Large intestine (tissue), 12 donors: ENCODE measurements at places on chromosomes 7 and 10. TPM values are rescaled to one million over a fixed set of nuclear protein-coding genes. Genes with fewer than 3 reads are reported as not detected.

TFR2 gene
- polyA plus RNA-seq, result 2.7 TPM

DNA sequence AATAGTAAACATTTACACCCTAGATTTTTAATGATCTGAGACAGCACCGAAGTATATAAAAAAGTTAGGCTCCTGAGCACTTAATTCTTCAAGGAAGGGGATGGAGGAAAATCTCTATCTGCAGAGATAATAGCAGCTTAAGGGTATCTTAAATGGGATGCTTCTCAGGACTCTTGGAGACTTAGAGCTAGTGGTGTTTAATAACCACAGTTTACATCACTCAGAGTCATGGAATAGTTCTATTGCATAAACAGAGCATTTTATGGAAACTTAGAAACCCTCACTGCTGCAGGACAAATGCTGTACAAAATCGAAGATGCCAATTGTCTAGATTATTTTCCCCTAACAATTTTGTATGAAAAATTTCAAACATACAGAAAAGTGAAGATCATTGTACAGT, 398.9 kb upstream of the GALNT17 start:
- no peak overlapping the region for H3K27ac ChIP-seq
- no peaks in the 10 kb centered on the region for H3K4me1 ChIP-seq
- no peak for DNase-seq
- H3K36me3 ChIP-seq, result no peaks in the 10 kb centered on the region

DNA sequence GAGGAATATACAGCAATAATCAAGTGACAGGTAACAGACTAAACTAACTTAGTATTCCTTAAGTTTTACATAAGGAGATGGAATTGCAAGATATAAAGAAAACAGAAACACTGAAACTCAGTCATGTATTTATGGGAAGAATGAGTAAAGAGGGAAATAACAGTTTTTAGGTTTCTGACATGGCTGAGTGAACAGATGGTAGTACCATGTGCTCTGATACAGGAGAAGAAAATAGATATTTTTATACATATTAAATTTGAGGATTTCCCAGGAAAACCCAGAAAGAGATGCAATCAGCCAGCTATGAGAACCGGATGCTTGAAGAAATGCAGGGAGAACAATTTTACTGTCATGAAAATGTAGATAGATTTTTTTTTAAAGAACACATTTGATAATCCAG, 669.5 kb upstream of the GRM3 start:
- H3K36me3 ChIP-seq, result no peaks in the 10 kb centered on the region
- H3K4me3 ChIP-seq, result no peak overlapping the region
- no peak for DNase-seq
- no peaks in the 10 kb centered on the region for H3K4me1 ChIP-seq
- H3K27ac ChIP-seq, result no peak overlapping the region

AGAP9 gene
- polyA plus RNA-seq, result 59.1 TPM

DNA sequence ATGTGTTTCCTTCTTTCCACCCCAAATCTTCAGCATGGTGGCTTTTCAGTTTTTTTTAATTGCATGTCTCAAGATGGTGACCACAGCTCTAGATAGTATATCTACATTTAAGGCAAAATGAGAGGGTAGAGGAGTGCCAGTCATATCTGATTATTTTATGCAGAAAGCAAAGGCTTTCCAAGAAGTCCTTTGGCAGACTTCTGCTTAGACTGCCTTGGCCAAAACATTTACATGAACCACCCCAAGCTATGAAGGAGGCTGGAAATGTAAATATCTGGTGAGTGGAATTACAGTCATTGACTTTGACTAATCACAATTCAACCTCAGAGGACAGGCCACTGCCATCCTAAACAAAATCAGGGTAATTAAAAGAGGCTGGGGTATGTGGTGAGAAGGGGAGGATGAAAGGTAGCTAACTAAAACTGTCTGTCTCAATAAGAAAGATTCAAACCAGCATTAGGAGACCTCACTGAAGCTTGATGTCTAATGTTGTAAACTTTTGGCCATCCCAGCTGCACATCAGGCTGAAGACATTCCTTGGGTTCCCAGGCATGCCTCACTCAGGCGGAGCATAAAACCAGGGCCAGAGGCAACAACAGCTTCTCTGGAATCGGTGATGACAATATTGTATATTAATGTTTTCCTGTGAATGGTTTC, 53.4 kb downstream of the PPP1R3C start:
- no peak overlapping the region for H3K27ac ChIP-seq
- no peaks in the 10 kb centered on the region for H3K27me3 ChIP-seq
- no peak for DNase-seq

RNF148 gene
- polyA plus RNA-seq, result 0.12 TPM

GRCh38 chr7:28237363-28237762, 56.8 kb upstream of the JAZF1 start:
- no peak overlapping the region for H3K4me3 ChIP-seq
- H3K36me3 ChIP-seq, result no peaks in the 10 kb centered on the region
- H3K4me1 ChIP-seq, result no peaks in the 10 kb centered on the region
- H3K27me3 ChIP-seq, result no peaks in the 10 kb centered on the region
- no peak for DNase-seq

EGFR gene
- polyA plus RNA-seq, result 22.9 TPM

GRCh38 chr10:33808475-33808874, 474.0 kb upstream of the NRP1 start:
- DNase-seq, result no peak
- H3K27me3 ChIP-seq, result no peaks in the 10 kb centered on the region
- H3K27ac ChIP-seq, result no peak overlapping the region
- H3K36me3 ChIP-seq, result no peaks in the 10 kb centered on the region

POM121C gene
- polyA plus RNA-seq, result 38.2 TPM

DNA sequence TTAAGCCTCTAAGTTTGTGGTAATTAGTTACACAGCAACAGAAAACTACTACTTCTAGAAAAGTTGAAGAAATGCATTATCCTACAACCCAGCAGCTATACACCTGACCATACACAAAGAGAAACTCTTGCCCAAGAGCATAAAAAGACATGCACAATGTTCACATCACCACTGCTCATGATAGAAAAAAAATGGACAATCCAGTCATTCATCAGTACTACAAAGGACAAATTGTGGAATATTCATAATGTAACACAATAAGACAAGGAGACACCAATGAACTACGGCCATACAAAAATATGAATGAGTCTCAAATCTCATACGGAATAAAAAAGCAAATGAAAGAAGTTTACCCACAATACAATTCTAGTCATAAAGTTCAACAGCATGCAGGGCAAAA, 87.4 kb downstream of the ZFAND4 start:
- no peaks in the 10 kb centered on the region for H3K27me3 ChIP-seq
- H3K36me3 ChIP-seq, result no peaks in the 10 kb centered on the region

FIS1 gene
- 142 TPM for polyA plus RNA-seq

DNA sequence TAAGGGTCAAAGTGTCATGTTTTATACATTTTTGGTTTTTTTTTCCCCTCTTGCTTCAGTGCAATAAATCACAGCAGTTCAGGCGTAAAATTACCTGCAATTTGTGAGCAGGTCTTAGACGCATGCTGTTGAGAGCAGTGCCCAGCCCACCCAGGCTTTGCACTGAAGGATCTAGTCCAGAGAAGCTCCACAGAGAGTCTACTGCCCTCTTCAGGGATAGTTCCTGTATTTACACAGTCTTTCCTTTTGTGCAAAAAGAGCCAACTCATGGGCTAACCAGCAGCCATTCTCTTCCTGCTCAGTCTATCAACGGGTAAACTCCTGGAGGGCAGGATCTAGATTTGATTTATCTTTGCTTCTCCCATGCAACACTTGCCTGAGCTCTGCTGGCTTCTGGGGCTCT, 82.2 kb upstream of the NAMPT start:
- H3K4me3 ChIP-seq, result no peak overlapping the region
- peaks cover 32% of the 10 kb centered on the region for H3K4me1 ChIP-seq
- H3K36me3 ChIP-seq, result no peaks in the 10 kb centered on the region
- H3K27me3 ChIP-seq, result no peaks in the 10 kb centered on the region
- peak; percentile 37 for DNase-seq

BTBD16 gene
- polyA plus RNA-seq, result 0.79 TPM

SEMA3E gene
- 0.82 TPM for polyA plus RNA-seq

DNA sequence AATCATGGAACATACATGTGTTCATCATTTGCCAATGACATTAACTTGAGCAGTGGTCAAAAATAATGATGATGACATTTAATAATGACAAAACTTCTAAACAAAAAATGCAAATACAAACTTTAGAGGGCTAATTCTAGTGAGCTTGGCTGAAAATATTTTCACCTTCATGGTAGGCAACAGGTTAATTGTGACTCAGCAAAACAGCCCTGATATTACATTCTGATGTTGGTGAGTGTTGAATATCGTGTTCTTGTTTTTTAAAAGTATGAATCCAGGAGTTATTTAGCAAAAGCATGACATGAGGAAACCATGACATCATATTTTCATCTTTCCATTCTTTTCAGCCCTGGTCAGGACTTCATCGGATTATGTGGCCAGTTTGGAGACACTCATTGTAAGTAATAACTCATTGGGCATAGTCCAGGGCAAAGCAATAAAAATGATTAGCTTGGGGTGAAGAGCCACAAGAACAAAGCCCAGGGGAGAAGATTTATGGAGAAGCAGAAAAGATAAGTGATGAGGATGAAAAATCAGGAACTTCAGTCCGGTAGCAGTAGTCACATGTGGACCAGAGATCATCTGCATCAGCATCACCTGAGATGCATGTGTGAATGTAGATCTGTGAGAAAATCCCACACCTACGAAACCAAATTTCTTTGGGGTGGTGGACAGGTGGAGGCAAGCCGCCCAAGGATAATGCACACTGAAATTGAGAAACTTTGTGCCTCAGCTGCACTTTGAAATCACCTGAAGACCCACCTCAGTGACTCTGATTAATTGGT, 46.8 kb upstream of the PRKAR2B start:
- no peaks in the 10 kb centered on the region for H3K27me3 ChIP-seq
- H3K4me3 ChIP-seq, result no peak overlapping the region
- peak; percentile 10 for DNase-seq
- H3K4me1 ChIP-seq, result no peaks in the 10 kb centered on the region
- H3K36me3 ChIP-seq, result no peaks in the 10 kb centered on the region
- H3K27ac ChIP-seq, result no peak overlapping the region

RPS24 gene
- 4,637 TPM for polyA plus RNA-seq

- no peak overlapping the region for H3K27ac ChIP-seq
- DNase-seq, result no peak
- no peak overlapping the region for H3K4me3 ChIP-seq
These were observed 6.6 kb downstream of the CPA1 start for GRCh38 chr7:130386876-130387275.

DNA sequence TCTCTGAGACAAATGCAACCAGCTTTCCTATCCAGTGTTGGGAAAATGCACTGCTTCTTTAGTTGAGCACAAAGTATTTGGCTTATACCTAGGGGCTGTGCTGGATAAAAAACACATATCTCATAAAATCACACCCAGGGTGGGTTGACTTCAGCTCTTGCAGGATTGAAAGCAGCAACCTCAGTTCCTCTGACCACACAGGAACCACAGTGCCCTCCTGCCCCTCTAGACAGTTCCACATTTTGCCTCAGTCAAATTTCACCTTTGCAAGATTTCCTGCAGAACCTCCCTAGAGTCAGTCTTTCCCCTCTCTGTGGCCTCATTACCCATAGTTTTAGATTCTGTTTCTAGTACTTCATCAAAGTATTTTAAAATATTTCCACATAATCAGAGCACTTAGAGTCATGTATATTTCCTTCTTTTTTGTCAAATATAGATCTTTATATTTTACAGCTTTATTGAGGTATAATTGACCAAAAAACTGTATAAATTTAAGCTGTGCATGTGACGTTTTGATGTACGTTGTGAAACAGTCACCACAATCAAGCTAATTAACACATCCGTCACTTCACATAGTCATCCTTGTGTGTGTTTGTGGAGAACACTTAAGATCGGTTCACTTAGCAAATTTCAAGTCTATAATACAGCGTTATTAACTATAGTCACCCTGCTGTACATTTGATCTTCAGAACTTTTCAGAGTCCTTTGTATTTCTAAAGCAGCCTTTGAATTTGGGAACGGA, 37.0 kb upstream of the EGR2 start:
- H3K4me3 ChIP-seq, result no peak overlapping the region
- H3K36me3 ChIP-seq, result no peaks in the 10 kb centered on the region
- no peaks in the 10 kb centered on the region for H3K4me1 ChIP-seq
- no peak for DNase-seq
- no peaks in the 10 kb centered on the region for H3K27me3 ChIP-seq

- peak; percentile 31 for DNase-seq
- peaks cover 37% of the 10 kb centered on the region for H3K27me3 ChIP-seq
- no peak overlapping the region for H3K4me3 ChIP-seq
- peaks cover 19% of the 10 kb centered on the region for H3K4me1 ChIP-seq
- no peaks in the 10 kb centered on the region for H3K36me3 ChIP-seq
These were observed 6.2 kb upstream of the MYL7 start for GRCh38 chr7:44147026-44147991.

DNA sequence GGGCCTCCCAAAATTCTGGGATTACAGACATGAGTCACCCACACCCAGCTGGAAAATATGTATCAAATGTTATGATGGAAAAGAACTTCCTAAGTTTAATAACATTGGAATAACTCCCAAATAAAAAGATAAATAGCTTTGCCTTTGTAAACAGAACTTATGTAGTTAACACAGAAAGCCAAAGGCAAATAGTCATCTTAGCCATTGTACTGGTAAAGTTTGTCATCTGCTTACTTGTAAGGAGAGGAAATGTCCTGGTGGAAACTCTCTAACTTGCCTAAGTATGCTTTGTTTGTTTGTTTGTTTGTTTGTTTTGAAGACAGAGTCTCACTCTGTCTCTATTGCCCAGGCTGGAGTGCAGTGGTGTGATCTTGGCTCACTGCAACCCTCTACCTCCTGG, 23.8 kb upstream of the TPST1 start:
- H3K36me3 ChIP-seq, result no peaks in the 10 kb centered on the region
- DNase-seq, result no peak
- no peaks in the 10 kb centered on the region for H3K27me3 ChIP-seq
- H3K4me1 ChIP-seq, result no peaks in the 10 kb centered on the region
- no peak overlapping the region for H3K27ac ChIP-seq

DNA sequence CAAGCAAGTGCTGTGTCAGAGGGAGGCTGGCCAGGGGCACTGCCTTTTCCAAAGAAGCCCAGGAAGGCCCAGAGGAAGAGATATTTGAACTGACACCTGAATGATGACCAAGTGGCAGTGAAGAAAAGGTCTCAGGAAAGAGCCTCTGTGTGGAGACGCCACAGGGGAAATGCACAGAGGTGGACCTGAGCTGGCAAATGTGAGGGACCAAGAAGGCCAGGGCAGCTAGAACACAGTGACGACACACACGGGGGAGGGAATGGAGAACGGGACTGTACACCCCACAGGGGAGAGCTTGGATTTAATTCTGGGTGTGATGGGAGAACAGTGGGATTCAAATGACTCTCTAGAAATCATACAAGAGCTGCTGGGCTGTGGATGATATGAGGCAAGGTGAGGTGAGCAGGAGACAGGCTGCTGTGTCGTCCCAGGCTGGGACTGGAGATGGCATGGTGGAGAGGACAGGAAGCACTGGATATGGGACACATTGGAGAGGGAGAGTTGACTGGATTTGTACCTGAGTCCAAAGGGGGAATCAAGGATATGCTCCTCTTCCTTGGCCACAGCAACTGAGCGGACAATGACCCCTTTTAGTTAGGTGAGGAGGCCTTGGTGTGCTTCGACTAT, 84.2 kb upstream of the DDC start:
- no peaks in the 10 kb centered on the region for H3K27me3 ChIP-seq
- no peak for DNase-seq
- no peak overlapping the region for H3K27ac ChIP-seq
- H3K4me3 ChIP-seq, result no peak overlapping the region
- no peaks in the 10 kb centered on the region for H3K4me1 ChIP-seq
